ENCODE measurements at places on chromosomes 7 and 10.
A peak's percentile ranks its signal among the peaks of the same experiment; 100 is the strongest.

GRCh38 chr10:91694170-91694794, 61.4 kb upstream of the PPP1R3C start:
- DNase-seq = no peak

DNA sequence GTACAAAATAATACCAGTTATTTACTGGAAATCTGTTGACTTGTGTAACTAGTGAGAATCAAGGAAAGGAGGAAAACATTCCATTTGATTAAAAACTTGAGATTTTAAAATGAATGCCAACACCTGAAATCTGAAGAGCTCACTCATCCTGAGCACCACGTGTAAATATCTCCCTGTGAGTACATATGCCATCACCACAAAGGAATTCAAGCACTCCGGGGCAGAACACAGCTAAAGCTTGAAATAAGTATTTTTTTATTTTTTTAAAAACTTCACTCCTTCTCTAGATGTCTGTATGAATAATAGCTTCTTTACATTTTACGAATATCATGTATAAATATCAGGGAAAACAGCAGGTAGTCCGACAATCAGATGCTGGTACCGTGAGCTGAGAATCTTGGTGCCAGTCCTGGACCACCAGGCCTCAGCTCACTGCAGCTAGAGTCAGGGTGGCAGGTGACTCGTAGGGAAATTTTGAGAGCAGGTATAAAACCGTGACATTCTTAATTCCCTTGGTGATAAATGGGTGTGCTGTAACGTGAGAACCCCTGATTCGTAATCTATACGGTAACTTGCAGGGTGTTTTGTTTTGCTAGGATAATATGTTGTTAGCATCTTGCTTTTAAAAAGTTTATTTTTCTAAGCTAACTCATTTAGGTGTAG, 12.7 kb downstream of the LMTK2 start:
- DNase-seq = peak; percentile 67

- DNase-seq = peak; percentile 58
These were observed 150.4 kb downstream of the MAD1L1 start for GRCh38 chr7:2082139-2082998.

- DNase-seq = no peak
These were observed 101.9 kb downstream of the EVX1 start for GRCh38 chr7:27344471-27344870.

- no peak for DNase-seq
These were observed 22.3 kb upstream of the SEC61G start for GRCh38 chr7:54781134-54781920.

- DNase-seq = peak; percentile 55
These were observed 168.0 kb upstream of the ZNF32 start for GRCh38 chr10:43816351-43817321.

- no peak for DNase-seq
These were observed 72.4 kb downstream of the AUTS2 start for GRCh38 chr7:69670701-69671100.

GRCh38 chr10:103353281-103353680, 2.3 kb upstream of the PCGF6 start:
- DNase-seq = no peak

DNA sequence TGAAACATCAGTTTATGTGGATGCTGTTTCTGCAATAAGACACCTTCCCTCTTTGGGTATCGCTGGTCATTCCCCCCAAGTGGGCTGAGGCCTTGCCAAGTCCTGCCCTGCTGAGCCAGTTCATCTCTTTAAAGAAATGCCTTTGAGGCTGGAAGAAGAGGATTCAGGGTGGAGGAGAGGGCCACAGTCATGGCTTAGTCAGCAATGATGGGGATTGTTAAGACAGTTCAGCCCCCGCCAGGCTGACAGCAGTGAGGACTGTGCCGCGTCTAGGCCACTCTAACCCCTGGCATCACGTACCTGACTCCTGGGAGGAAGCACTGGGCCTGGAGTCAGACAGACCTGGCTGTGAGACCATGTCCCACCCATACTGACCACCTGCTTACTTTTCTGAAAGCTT, 48.3 kb downstream of the PNLIPRP2 start:
- no peak for DNase-seq

- no peak for DNase-seq
These were observed 77.3 kb downstream of the CDC14C start for GRCh38 chr7:49001610-49002033.

DNA sequence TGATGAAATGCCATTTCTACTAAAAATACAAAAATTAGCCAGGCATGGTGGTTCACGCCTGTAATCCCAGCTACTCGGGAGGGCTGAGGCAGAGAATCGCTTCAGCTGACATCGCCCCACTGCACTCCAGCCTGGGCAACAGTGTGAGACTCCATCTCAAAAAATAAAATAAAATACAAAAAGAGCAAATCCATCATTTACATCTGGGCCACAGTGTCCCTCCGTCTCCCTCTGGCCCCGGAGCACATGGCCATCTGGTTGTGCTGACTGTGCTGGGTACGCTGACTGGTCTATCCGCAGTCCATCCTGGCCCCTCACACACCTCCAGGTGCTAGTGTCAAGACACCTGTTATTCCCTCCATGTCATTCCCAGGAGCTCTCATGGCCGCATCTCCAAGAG, 42.1 kb downstream of the KCNH2 start:
- DNase-seq = no peak

GRCh38 chr10:17425584-17426262, 28.7 kb downstream of the ST8SIA6 start:
- no peak for DNase-seq

DNA sequence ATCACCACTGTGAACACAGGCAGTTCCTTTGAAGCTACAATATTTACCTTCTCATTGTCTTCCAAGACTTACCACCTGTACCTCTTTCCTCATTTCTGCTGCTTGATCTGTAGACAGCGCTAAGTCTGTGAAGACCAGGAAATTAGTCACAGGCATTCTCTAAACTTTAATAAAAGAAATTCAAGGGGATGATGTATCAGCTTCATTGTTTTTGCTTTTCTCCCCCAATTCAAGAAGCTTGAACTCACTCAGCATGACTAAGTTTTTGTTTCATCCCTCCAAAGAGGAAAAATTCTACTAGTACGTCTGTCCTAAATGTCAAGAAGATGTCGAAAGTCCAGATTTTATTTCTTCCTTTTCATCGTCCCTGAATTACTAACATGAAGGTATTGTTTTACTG, 75.3 kb upstream of the PPP1R9A start:
- DNase-seq = no peak

- DNase-seq = no peak
These were observed 406 bp downstream of the SYNPO2L start for GRCh38 chr10:73655257-73655989.

- DNase-seq = no peak
These were observed 22.3 kb upstream of the COMMD3 start for GRCh38 chr10:22293747-22294404.

GRCh38 chr7:71286924-71287323, 155.0 kb downstream of the GALNT17 start:
- DNase-seq = no peak

GRCh38 chr10:5813091-5813340, 218 bp downstream of the GDI2 start:
- DNase-seq = no peak

DNA sequence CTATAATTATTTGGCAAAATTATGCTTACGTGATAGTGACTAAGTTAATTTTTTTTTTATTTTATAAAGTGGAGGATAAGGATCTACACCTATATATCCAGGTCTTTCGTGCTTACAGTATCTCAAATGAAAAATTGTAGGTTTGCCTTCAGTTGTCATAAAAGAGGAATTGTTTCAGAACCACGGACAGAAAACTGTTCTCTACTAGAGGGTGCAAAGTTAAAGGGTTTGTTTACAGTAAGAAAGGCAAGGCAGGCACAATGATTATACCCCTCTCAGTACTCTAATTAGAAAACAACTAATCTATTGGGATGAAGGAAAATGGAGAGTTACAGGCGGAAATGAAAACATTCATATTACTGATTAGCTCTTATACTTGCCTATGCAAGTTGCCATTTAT, 1.5 kb downstream of the PCLO start:
- DNase-seq = no peak

GRCh38 chr7:17678896-17679295, 261.4 kb downstream of the SNX13 start:
- no peak for DNase-seq

DNA sequence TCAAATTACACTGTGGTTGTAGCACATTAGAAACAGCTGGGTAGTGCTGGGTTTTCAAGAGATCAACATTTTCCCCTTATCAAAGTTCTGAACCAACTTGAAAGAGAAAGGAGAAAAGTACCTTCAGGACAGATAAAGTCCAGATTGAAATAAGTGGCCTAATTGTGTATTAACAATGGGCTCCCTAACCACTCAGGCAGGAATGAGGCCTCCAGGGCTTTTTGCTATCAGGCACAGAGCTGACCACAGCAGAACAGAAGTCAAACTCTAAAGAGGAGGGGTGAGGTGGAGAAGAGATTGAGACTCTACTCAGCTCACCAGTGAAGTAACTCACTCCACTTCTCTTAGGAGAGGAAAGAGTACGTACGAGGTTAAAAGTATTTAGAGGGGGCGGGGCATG, 394.1 kb upstream of the PHF14 start:
- no peak for DNase-seq

DNA sequence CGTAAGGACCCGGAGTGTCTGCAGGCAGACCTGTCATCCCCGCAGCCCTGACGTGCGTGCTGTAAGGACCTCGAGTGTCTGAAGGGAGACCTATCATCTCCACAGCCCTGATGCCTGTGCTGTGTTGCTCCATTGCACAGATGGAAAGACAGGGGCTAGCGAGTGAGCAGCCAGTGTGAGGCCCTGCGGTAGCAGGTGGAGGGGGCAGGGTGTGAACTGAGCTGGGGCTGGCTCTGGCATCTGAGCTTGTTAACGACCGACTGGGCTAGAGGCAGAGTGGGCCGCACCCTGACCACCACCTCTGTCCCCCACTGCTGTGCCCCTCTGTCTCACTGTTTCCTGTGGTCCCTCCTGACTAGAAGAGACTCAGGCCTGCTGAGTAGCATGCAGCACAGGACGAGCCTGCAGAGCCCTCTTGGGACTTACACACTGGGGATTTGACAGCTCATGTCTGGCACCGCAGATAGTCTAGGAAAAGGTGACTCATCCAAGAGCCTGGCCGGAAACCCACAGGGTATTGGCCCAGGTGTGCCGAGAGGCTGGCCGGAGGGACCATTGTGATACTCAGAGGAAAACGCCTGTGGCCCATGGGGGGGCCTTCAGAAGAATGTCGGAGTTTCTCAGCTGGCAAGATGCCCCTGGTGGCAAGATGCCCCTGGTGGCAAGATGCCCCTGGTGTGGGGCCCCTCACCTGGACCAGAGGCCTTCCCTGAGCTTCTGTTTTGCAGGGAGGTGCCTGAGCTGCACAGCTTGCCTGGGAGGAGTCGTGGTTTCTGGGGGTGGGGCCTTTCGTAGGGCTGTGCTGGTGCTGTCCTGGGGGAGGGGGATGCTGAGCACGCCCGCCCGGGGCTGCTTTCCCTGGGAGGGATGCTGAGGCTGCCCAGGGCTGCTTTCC, 34.3 kb downstream of the INPP5A start:
- peak; percentile 54 for DNase-seq

DNA sequence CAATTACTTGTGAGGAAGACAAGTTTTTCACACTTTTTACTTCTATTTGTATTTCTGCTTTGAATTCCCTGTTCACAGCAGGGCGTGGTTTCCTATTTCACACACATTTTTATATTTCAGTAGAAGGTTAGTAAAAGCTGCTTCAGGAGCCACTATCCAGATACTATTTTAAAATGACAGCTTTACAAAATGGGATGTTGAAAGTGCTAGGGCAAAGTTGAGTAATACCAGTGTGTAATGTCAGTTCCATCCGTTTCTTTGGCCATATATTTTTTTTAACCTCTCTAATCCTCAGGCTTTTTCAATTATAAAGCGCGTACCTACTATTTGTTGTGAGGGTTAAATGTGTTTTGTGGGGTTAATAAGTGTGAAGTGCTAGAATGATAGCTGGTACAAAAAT, 276.6 kb downstream of the GPR158 start:
- DNase-seq = no peak

- DNase-seq = no peak
These were observed 2.2 kb downstream of the ZDHHC4 start for GRCh38 chr7:6579446-6579845.

- DNase-seq = no peak
These were observed 53.0 kb downstream of the TCF7L2 start for GRCh38 chr10:113003052-113003451.

DNA sequence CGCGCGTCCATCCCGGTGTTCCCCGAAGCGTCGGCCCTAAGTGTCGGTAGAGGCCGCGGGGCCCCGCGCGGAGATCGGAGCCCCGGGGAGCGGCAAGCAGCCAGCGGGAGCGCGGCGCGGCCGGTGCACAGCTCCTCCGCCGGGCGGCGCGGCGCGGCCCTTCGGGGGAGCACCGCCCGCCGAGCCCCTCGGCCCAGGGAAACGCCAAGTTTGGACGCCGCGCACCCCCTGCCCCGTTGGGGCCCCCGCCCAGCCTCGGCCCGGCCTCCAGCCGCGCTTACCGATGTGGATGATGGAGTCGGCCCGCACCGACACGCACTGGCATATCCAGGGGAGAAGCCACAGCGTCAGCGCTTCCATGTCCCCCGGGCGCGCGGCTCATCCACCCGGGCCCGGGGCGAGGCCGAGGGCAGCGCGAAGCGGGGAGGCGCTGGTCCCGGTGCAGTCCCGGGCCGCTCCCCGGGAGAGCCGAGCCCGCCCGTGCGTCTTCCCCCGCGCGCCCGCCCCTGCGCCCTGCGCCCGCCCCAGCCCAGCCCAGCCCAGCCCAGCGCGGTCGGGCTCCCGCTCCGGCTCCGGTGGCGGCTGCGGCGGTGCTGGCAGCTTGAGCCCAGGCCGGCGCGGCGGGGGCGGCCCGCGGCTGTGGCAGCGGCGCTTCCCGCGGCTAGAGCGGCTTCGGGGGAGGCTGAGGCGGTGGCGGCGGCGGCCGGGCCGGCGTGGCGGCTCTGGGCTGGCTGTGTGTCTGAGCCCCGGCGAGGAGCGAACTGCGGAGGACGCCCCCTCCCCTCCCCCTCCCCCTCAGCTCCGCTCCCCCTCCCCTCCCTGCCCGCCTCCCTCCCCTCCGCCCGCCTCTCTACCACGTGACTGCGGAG, at the start of gene GRID1:
Gene GRID1, minus strand, starts transcription at position 763 of the 869 bp plus-strand sequence.
- no peak for DNase-seq

DNA sequence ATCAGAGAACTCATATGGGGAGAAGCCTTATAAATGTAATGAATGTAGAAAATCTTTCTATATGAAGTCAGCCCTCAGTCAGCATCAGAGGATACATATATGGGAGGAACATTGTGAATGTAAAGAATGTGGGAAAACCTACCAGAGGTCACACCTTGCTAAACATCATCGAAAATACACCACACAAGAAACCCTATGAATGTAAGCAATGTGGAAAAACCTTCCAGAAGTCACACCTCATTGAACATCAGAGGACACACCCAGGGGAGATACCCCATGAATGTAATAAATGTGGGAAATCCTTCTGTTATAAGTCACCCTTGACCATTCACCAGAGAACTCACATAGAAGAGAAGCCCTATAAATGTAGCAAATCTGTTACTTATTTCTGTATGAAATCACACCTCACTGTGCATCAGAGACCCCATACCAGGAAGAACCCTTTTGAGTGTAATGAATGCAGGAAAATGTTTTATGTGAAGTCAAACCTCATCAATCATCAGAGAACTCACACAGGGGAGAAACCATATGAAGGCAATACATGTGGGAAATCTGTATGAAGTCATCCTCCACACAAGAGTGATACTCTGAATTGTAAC, 30.8 kb downstream of the ZNF12 start:
- no peak for DNase-seq
